ENCODE measurements at places on chromosomes 5 and 9. TPM values are rescaled to one million over a fixed set of nuclear protein-coding genes. Genes with fewer than 3 reads are reported as not detected.

- DNase-seq = no peak
Observed at GRCh38 chr5:96829297-96829696, 21.6 kb upstream of the ERAP1 start.

ZDHHC11 gene
- total RNA-seq = 11.9 TPM

DNA sequence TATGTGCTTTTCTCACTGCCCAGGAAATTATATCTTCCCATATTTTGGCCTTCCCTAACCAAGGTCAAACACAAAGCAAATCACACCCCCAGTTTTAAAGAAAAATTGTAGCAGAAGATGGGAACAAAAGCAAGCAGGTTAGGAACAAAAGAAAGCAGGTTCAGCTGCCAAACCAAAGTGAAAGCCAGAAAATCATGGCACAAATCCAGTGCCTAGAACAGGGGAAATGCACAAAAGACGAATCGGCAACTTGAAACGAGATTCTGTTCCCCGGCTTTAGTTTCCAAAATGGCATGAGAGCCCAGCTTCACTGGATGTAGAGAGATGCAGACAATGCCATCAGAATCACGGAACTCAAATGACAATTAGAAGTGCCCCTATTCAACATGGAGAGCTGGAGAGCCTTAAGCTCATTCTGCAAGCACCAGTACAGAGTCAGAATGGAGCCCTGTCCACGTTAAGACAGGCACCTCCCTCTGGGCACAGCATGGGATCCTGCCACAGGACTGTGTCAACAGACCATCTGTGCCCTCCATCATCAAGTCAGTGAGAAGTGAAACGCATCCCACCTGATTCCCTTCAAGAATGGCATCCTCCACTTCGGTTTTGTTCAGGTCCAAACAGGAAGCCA is 13.8 kb downstream of the DNAH5 start:
- no peak for DNase-seq

DNA sequence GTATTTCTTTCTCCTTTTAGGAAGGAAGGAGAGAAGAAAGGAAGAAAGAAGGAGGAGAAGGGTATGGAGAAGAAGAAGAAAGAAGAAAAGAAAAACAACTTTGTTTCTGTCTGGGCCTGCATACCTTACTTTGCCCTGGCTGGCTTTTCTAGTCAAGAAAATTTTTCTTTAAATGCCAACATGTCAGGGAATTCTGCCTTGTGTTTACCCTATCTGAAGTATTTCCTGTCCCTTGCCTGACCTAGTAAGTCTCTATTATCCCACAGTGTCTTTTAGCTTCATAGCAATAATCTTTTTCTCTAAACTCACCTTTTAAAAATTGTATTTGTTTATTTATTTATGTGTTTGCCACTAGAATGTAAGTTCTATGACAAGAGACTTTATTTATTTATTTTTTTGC is 1864.1 kb downstream of the EFNA5 start:
- no peak for DNase-seq

- DNase-seq = no peak
Observed at GRCh38 chr5:44489759-44490158, 100.5 kb upstream of the FGF10 start.

ZNF367 gene
- total RNA-seq = 19.6 TPM

DNA sequence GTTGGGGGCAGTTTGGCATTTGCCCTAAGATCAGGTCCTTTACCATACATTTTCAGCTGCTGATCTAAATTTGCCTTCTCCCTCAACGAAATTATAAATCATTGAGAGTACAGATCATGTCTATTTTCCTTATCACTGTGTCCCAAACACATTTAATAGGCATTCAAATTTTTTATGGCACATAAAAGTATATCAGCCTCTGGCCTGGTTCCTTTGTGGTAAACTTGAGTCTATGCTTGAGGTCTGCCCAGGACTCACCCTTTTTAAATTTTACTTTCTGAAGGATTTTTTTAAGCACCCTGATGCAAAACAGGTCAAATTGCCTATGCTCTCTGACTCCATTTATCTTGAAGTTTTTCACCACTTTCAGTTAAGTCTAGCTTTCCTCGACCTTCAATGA is 163.6 kb upstream of the GRIN3A start:
- no peak for DNase-seq

PCDHA4 gene
- not detected for total RNA-seq

DNA sequence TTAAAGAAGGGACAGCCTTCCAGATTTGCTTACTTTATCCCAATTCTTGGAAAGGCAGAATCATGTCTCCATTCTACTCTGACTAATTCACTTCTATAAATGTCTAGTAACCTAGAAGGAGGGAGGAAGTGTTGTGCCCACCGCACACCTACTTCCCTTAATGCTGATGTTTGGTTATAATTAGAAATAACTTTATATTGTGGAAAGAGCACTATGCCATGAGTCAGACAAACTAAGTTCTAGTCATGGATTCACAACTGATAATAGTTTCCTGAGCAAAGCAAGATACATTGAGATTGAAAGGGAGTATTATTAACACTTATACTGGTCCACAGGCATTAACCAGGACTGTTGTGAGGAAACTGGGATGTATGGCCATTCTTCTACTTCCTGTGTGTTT is 345.9 kb upstream of the RPS23 start:
- DNase-seq = no peak

ANKDD1B gene
- 0.48 TPM for total RNA-seq

DNA sequence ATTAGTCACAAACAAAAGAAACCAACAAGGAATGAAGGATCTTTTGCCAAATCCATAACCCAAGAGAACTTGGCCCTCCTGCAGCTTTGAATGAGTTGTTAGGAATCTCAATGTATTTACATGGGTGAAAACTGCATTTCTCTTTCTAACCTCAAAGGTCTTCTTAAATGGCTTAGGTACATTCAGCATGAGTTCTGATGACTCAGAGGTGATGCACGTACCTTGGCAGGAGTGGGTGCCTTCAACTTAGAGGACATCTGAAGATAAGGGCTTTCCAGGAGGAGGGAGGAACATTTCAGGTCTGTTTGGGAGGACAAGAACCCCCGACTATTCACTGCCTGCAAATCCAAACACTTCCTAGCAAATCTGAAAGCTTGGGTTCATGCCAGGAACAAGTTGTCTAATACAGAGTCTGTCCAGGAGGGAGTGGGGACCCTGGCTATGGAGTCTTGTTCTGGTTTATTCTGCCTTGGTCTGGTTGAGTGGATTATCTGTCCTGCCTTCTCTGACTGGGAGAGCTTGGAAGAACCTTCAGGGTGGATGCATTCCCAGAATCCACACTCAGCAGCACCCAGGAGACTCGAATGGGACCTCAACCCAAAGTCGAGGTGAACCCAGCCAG is 65.7 kb downstream of the IRX2 start:
- DNase-seq = no peak

SAPCD2 gene
- 26.5 TPM for total RNA-seq

DNA sequence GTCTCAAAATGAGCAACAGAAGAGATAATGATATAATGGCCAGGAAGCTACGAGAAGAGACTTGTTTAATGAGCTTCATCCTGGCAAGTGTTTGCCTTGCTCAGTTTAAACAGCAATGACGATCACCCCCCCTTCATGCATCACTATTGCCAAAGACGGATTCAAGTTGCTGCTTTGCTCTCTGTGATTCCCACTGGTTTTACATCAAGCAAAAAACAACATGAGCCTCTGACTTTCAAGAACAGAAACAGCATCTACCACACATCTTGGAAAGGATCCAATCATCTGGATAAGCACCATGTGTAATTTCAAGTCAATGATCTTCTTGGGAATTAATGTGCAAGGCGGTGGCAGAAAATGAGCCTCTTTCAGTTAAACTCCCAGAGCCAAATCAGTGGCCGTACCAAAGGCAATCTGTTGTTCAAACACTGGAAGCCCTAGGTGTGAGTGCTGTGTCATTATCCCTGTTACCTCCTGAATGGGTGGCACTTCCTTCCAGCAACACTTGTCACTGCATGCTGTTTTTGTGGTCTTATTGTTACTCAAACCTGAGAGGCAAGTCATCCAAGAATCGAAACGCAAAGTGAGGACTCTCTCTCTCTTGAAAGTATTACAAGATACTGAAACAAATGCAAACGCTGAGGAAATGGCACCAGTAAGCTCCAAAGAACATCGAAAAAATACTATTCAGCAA is 72.8 kb downstream of the MED27 start:
- peak; percentile 33 for DNase-seq

GRCh38 chr9:134320126-134320867 is 6.0 kb upstream of the RXRA start:
- no peak for DNase-seq

- DNase-seq = no peak
Observed at GRCh38 chr5:172418862-172419814, 35.2 kb downstream of the SH3PXD2B start.

LOX gene
- total RNA-seq = not detected

DNA sequence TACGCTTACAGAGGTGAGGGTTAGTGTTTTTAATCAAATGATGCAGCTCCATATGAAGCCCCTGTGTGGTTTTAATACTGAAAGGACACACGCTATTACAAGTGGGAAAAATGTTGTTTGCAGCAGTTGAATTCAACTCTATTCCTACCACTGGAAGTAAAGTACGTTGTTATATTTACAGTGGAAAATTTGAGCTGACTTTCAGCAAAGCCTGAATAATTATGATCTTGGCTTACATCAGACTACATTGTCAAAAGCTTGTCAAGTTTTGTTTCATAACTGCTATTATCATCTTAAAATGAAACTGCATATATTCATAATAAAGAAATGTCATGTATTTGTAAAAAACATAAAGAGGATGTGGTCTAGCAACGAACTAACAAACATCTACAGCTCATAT is 818.5 kb downstream of the SEMA5A start:
- DNase-seq = no peak

LCN1 gene
- total RNA-seq = not detected

GRCh38 chr5:89596821-89597220 is 713.8 kb upstream of the MEF2C start:
- no peak for DNase-seq

IRX1 gene
- not detected for total RNA-seq

All from activated T-helper 2 cell treated with anti-CD3 and anti-CD28 coated beads, Interferon-gamma antibody, Interleukin-2, Interleukin-4, amounts not matched to agents 10 μg/mL and 5 μg/mL and 100 μg/mL, durations not matched to agents 14 hours and 24 hours and 36 hours (primary cell).